ENCODE measurements at places on chromosomes 3 and 15.

- no peak for DNase-seq
Measured at GRCh38 chr15:90192961-90193786, 8.0 kb upstream of the SEMA4B start.

DNA sequence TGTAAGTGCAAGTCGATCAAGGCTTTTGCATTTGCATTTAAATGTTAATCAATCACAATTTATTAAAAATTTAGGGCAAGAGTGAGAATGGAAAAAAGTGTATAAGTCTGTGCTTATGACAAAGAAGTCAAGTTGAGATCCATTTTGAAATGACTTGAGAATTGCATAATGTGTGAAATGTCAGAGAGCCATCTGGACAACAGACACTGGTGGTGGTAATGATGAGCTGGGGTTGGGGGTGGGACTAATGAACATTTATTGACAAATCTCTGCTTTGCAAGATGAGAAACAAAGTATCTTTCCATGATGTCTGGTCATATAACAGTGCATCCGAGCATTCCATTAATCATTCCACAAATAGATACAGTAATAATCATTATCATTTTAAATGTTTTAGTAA, 89.4 kb upstream of the ZBTB20 start:
- DNase-seq: no peak

- no peak for DNase-seq
Measured at GRCh38 chr3:154559623-154560022, 129.6 kb upstream of the GPR149 start.

DNA sequence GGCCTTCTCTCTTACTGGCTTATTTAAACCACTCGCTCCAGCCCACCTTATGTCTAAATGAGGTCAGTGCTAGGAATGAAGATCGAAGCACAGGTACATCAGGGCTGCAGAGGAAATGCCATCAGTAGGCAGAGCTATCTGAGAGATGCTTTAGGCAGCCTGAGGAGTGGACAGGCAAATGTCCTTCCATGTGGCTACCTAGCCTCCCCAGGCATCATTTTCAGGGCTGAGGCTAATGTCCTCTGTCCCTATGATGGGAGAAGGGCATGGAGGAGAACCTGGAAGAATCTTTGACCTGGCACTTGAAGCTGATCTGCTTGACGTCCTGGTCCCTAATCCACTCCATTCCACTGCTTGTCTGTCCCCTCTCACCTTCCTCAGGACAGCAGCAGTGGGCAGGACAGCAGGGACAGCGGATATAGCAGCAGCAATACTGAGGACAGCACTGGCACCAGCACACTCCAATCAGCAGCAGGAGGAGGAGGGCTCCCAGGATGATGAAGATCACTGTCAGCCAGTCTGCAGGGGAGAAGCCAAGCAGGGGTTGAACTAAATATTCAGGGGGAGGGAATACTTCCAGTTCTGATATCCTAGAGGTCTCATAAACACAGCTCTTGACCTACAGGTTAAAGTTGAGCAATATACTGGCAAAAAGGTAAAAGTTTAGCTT, 21.0 kb downstream of the ILDR1 start:
- DNase-seq: no peak

- DNase-seq: peak; percentile 33
Measured at GRCh38 chr3:70716832-70717231, 404.4 kb upstream of the MDFIC2 start.

DNA sequence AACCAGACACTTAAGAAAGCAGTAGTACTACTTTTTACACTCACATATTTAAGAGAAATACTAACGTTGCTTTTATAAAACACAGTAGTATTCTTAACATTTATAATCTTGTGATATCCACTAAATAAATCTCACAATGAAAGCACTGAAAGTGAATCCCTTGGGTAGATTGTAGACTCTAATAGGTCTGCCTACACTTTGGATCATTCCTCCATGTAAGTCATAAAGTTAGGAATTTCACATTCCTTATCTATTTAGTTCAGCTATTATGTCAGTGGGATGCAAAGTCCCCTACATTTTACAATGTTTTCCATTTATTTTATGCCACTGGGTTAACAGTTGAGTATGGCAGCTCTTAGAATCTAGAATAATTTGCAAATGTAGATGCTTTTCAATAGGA, 330.7 kb downstream of the LSAMP start:
- no peak for DNase-seq

DNA sequence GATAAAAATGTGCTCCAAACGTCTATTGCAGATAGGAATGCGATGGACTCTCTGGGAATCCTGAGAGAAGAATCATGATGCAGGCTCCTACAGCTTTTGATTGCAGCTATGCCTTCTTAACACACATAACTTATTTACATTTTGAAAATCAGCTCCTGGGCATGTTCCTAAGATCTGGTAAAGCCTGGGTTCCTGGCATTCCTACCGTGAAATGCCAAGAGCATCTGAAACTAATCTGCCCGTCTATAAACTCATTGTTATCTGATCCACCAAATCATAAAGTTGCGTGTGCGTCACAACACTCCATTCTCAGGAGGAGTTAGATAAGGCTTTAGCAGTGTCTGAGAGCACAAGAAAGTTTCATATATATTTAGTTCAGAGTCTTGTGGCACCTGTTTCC, 79.0 kb upstream of the VGLL3 start:
- no peak for DNase-seq

DNA sequence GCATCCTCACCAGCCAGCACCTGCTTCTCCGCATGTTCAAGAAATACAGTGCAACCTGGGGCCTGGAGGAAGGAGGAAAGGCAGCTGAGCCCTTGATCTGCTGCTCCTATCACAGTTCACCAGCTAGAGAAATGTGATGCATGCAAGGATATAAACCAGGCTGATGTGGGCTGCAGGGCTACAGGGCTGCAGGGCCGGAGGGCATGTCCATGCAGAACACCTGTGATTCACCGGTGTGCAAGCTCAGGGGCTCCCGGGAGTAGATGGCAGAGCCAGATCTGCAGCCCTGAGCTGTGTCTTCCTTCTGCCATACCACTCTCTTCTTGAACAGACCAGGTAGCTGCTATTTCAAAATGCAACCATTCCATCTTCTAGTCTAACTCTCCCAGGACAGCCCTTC, 84.9 kb downstream of the HMG20A start:
- no peak for DNase-seq

DNA sequence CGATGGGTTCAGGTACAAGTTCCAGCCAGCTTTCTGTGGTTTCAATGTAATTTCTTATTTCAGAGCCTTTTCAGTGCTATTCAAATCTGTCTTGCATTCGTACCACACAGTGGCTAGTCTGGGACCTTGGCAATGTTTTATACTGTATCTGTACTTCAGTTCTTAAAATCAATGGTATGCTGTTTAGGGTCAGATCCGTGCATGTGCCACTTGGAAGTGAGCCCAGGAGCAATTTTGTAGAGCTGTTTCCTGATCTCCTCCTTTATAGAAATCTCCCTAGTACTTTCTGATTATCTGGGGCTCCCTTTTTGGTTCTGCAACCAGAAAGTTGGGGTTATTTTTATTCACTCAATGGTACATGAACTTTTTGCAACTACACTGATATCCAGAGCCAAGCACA, 59.5 kb upstream of the NDUFB4 start:
- DNase-seq: no peak

DNA sequence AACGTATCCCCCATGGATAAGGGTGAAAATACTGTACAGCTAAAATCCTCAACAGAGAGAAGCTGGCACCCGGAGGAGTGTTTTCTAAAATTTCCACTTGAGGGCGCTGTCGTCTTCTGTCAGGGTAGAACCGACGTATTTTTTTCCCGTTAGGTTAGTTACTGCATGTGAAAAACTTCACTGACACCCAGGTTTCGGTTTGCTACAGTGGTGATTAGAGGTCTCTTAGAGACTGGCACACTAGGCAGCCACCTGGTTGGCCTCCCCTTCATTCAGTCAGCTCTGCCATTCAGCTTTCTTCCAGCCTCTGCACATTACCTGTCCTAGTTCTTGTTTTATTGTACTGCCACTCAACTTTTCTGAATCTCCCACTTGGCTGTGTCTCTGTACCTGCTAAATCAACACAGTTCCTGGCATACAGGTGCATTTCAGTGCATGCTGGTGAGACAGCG, 18.4 kb downstream of the CCK start:
- peak; percentile 61 for DNase-seq
